ENCODE measurements at places on chromosomes 6 and 20.

- DNase-seq: peak; percentile 37
Measured at GRCh38 chr6:52046456-52046855, 41.0 kb downstream of the PKHD1 start.

- no peak for DNase-seq
Measured at GRCh38 chr6:36514554-36515456, 32.5 kb downstream of the STK38 start.

DNA sequence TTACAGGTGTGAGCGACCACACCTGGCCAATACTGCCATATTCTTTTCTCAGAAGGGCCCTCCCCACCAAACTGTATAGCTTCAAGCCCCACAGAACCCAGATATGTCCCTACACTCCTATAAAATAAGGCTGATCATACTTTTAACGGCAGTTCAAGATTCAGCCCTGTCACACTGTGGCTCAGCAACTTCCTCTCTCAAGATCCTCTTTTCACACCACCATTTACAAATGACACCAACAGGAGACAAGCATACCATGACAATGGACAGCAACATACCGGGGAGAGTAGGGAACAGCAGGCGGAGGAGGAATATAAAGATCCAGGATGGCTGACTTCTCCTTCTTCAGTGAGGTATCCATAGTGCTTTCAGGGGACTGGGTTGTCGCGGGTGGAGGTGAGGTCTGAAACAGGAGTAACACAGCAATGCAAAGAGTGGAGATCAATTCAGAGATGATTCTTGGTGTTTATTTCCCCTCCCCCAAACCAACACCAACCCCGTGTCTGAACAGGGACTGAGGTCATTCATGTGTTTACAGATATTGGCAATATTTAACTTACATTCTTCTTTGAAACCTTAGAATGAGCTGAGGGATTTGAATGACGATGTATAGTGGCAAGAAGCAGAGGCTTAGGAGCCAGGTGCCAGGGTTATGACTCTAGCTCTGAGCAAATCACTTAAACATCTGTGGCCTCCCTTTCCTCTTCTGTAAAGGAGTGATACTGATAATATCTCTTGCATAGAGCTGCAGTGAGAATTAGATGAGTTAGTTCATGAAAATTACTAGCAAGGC is 57.6 kb upstream of the IPCEF1 start:
- peak; percentile 28 for DNase-seq

DNA sequence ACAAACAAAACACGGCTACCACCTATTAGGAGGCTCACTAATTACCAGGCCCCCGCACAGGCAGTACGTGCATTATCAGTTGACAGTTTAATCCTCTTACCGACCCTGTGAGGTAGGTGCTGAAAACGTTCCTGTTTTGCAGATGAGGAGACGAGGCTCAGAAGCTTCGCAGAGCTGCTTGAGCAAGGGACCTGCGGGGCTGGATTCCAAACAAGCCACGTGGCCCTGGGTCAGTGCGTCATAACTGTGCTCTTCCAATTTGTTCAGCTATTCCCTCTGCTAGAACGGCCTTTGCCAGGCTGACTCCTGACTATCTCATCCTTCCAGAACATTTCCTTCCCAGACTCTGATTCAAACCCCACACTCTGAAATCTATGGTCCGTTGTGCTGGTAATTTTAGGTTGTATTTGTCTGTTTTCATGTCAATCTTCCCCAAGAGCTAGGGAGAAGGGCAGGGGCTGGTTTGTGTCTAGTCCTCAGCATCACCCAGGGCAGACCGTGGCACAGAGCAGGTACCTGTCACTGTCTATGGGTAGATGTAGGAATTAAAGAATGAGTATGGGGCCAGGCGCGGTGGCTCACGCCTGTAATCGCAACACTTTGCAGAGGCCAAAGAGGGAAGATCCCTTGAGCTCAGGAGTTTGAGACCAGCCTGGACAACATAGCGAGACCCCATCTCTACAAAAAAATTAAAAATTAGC is 28.8 kb upstream of the TLDC2 start:
- DNase-seq: peak; percentile 75

DNA sequence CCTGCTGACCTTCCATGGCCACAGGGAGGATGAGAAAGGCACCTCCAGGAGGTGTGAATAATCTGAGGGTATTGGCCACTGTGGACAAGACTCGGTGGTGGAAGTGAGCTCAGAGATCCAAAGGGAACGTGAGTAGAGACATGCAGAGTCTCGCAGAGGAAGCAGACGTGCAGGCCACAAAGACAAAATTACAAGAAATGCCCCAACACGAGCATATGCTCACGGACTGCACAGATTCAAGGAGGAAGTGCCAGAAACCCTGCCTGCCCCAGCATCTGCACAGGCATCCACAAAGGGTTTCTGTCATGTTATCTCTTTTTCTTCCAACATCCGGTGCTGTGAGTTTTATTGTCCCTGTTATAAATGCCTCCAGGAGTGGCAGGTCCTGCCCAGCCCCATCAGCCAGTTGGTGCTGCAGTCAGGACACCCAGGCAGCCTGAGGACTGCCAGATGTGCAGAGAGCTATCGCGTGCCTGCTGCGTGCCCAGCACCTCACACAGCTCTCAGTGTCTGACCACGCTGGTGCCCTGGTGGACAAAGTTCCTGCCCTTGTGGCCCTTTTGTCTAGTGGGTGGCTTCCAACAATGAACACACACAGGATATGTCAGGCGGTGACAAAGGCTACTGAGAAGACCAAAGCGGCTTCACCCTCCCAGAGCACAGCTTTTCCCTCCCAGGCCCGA is 34.0 kb upstream of the FANCE start:
- DNase-seq: no peak

- DNase-seq: peak; percentile 84
Measured at GRCh38 chr6:43665376-43665775, 20.5 kb downstream of the RSPH9 start.

GRCh38 chr6:79246891-79247290 is 12.4 kb upstream of the HMGN3 start:
- DNase-seq: no peak

- no peak for DNase-seq
Measured at GRCh38 chr20:24109008-24109407, 120.4 kb upstream of the GGTLC1 start.

GRCh38 chr6:10962673-10963072 is 75.8 kb downstream of the SYCP2L start:
- DNase-seq: peak; percentile 13

GRCh38 chr6:73873081-73873480 is 177.1 kb downstream of the CD109 start:
- DNase-seq: peak; percentile 11

DNA sequence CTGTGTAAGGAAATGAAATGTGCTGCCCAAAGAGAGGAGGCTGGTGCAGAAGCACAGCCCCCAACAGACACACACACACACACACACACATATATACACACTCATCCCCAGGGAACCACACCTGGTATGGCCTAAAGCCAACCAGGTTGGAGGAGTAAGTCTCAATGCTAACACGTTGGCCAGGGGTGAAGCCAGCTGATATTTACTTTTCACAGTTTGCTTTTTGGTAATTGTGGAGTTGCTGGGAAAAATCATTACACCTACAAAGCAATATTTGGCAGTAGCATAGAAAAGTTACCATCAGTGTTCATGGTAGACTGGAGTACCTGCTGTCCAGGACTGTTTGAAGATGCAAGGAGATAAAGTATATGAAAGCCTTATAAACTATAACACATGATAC is 50.3 kb upstream of the NAA20 start:
- no peak for DNase-seq

- DNase-seq: peak; percentile 62
Measured at GRCh38 chr20:23305098-23305497, 45.5 kb upstream of the NXT1 start.

- DNase-seq: no peak
Measured at GRCh38 chr6:44650495-44650894, 263.0 kb downstream of the CDC5L start.

DNA sequence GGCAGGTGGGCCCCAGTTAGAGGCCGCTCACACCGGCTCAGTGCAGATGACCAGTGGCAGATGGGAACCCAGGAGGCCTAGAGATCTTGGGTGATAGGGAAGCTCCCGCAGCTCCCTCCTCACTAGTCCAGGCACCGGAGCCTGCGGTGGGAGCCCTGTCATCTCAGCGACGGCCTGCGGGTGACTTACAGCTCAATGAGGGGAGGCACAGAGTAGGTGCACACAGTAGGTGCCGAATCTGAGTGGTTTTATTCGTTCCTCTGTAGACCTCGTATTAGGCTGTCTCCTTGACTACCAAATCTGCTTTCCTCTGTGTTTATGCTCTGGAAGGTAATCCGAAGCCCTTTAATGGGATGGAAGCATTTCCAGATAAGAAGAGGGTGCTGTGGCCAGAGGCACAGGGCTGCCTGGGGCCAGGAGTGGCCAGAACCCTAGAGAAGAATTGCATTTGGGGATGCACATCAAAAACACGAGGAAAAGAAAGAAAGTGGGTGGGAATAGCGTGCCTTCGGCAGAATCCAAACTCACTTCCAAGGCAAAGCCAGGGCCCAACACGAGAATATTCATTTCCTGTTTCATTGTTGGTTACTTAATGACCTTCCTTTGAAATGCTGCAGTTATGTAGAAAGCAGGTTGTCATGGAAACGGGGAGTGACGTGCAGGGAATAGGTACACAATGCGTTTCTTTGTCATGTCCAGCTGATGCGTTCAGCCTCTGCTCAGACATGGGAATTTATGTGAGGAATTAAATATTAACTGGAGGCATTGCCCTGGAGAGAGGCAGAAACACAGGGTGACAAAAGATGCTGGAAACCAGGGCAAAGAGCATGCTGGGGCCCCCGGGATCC is 24.7 kb downstream of the MYT1 start:
- DNase-seq: peak; percentile 24

DNA sequence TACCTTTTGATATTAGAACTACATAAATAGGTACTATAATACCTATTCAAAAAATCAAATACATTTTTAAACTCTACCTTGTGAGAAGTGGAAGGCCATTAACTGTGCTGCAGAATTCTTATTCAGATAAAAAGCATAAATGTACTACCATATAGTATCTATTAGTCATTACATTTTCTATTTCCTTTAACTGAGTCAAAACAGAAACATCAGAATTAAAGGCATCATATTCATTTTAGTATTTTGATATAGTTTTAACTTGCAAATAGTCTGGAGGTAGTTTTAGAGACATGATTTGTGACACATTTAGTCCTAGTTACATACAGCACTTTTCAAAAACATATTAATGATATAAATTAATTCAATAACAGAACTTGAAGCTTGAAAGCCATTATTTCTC is 39.9 kb upstream of the TAB2 start:
- DNase-seq: no peak

- peak; percentile 35 for DNase-seq
Measured at GRCh38 chr6:63821442-63821841, 185.8 kb downstream of the PHF3 start.

DNA sequence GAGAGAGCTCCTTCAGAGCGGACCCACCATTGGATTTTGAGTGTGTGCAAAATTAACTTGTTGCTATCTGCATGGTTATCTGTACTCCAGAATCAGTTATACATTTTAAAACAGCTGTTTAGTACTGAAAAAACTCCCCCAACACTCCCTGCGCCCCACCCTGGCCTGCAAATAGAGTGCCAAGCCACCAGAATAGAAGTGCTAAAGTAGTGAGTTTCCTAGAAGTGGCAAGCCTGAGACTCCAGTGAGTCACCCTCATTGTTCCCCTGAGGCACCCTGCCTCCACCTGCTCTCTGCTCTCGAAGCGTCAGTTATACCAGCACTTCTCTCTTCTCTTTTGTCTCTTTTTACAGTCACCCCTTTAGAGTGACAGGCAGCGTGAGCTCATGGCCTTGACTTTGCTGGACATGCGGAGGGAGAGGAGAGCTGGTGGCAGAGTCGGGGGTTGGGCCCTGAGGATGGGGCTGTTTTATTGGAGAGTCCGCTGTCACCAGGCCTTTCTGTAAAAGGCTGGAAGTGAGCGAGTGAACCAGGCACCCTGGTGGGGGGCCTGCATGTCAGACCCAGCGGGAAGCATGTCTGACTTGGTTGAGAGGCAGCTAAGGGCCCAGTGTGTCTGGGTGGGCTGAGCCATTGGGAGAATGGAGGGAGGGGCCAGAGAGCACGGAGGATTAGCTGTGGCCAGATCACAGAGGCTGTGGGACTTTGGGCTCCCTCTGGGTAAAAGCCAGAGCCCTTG is 10.4 kb downstream of the IGF2R start:
- peak; percentile 95 for DNase-seq
